ENCODE measurements at places on chromosomes 1 and 21.
A peak's percentile ranks its signal among the peaks of the same experiment; 100 is the strongest.

GRCh38 chr1:9728451-9729295 lies 77.1 kb downstream of the PIK3CD start:
- no peak for DNase-seq

GRCh38 chr1:90045853-90046563 lies 51.1 kb downstream of the ZNF326 start:
- peak; percentile 21 for DNase-seq

DNA sequence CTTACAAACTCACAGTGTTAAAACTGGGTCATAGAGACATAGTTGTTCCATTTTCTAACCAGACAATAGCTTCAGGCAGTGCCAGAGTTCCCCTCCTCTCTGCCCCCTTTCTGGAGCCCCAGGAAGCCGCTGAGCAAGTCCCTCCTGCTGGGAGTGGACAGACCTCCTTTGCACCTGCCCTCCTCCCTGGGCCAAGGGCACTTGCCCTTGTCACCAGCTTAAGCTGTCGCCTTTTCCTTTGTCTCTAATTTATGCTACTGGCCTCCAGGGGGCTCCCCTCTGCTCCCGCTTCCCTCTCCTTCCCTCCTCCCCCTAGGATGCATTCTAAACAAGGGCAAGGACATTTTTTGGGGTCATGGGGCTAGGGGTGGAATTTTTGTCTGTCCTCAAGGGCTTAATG lies 182.4 kb downstream of the MIS18A start:
- DNase-seq: peak; percentile 18

DNA sequence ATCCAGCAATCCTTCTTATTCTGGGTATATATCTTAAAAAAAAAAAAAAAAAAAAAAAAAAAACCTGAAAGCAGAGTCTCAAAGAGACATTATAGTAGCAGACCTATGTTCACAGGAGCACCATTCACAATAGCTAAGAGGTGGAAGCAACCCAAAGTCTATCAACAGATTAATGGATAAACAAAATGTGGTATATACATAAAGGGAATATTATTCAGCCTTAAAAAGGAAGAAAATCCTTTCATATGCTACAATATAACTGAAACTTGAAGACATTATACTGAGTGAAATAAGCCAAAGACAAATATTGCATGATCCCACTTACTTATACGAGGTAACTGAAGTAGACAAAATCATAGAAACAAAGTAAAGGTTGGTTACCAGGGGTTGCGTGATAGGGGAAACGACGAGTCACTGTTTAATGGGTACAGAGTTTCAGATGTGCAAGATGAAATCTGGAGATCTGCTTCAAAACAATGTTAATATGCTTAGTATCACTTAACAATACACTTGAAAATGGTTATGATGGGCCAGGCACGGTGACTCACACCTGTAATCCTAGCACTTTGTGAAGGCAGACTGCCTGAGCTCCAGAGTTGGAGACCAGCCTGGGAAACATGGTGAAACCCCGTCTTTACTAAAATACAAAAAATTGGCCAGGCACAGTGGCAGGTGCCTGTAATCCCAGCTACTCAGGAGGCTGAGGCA lies 29.5 kb downstream of the PIK3R3 start:
- DNase-seq: no peak

GRCh38 chr1:223229756-223230155 lies 86.7 kb upstream of the TLR5 start:
- no peak for DNase-seq

DNA sequence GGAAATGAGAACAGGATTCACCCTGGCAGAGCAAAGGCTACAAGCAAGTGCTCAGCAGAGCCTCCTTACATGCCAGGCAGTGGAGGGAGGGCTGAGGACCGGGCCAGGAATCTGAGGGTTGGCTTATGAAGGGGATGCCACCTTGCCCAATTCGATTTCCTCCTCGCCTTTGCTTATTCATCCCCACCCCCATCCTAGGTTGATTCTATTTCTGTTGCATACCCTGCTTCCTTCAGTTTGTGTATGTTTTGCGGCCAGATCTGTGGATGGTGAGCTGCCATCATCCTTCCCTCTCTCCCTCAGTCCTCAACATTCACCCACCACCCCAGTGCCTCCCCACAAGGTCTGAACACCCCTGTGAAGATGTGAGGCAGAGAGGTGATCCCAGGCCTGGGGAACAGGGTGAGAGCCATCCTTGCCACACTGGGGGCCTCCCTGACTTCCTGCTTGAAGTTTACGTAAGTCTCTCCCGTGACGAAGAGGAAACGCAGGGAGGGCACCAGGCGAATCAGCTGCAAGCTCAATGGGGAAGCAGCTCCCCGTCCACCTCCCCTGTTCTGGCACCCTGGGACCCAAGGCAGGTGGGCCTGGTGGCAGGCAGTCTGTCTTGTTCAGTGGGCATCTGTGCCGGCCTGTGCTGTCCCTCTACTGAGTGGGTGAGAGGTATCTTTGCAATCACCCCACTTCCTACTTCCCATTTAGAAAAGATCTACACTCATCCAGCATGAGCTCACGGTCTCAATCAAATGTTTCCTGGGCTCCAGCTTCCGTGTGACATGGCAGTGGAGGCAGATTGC lies 50.6 kb upstream of the CNTN2 start:
- no peak for DNase-seq

DNA sequence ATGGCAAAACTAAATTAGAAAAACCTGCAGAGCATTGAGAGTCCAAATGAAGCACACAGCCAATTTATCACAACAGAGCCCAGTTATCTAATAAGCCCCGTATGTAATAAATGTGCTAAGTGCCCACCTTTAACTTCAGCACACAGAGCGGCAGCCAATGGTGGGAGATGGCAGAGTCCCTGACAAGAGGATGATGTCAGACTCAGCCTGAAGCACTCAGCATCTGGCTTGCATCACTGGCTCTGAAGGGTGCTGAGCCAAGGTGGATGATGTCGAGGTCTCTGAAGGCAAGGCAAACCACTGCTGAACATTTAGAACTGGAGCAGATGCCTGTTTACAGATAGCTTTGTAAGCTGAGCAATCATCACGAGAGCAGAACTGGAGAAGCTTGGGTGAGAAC lies 118.3 kb downstream of the NUF2 start:
- DNase-seq: no peak

DNA sequence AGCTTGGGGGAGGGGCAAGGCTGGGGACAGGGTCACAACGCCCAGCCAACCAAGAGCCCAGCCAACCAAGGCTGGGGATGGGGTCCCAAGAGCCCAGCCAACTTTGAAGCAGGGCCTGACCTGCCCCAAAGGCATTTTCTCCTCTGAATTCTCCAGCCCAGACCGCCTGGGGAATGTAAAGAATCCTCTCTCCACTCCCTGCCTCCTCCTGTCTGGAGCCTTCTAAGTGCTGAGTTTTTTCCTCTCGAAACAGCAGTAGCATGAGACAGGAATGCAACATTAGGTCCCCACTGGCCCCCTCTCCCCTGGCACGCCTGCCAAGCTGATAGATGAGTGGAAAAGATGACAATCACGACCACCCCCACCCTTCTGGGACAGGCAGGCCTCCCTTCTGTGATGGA lies 17.0 kb downstream of the C1orf198 start:
- peak; percentile 44 for DNase-seq

DNA sequence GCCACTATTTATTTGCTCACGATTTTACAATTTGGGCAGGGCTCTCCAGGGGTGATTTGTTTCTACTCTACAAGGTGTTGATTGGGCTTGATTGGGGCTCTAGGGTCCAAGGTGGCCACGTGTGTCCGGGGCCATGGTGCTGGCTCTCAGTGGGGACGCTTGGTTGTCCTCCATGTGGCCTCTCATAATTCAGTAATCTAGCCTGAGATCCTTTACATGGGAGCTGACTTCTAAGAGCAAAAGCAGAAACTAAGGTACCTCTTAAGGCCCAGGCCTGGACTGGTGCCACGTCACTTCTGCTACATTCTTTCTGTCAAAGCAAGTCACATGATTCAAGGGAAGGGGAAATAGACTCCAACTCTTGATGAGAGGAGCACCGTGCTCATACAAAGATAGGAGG lies 8.1 kb upstream of the PSRC1 start:
- no peak for DNase-seq

GRCh38 chr1:209769171-209769904 lies 13.5 kb downstream of the TRAF3IP3 start:
- peak; percentile 73 for DNase-seq

DNA sequence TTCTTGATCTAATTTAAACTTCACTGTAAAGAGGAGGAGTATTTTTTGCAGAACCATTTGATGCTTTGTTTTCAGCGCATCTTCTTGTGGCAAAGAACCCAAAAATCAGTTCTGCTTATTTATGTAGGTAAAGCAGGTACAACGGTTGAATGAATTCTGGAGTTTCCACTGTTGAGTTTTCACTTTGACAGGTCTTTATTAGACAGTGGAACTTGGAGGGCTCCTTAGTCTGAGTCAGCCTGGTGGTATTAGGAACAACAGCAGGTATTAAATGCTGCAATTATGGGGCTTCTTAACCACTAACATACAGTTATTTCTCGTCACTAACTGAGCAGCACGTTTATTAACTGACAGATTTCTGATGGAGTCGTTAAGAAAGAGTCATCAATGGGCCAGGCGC lies 1.2 kb downstream of the LRIG2 start:
- no peak for DNase-seq

- DNase-seq: no peak
These were observed 37.6 kb downstream of the C21orf91 start for GRCh38 chr21:17781524-17781923.

DNA sequence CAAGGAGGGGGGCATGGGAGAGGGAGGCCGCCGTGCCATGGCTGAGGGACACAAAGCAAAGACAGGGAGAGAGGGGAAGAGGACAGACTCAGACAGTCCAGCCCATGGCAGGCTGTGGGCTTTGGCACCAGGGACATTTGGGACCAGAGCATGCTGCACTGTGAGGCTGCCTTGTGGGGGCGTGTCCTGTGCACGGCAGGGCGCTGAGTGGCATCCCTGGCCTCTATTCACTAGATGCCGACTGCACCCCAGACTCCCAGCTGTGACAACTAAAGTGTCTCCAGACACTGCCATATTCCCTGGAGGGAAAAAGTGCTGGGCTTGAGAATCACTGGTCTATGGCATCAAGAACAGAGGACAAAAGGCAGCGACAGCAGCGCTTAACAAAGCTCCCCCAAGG lies 18.6 kb upstream of the PRDM15 start:
- no peak for DNase-seq

- DNase-seq: no peak
These were observed 37.0 kb downstream of the ZBTB8B start for GRCh38 chr1:32501865-32502264.

GRCh38 chr1:72516264-72516663 lies 233.9 kb upstream of the NEGR1 start:
- DNase-seq: no peak

- no peak for DNase-seq
These were observed 31.8 kb upstream of the PSMG1 start for GRCh38 chr21:39215078-39215477.

- no peak for DNase-seq
These were observed 74.7 kb upstream of the AKT3 start for GRCh38 chr1:243924588-243925349.

GRCh38 chr1:98452162-98452561 lies 209.4 kb upstream of the SNX7 start:
- no peak for DNase-seq

- DNase-seq: no peak
These were observed 72.4 kb upstream of the TIAM1 start for GRCh38 chr21:31416465-31416864.

DNA sequence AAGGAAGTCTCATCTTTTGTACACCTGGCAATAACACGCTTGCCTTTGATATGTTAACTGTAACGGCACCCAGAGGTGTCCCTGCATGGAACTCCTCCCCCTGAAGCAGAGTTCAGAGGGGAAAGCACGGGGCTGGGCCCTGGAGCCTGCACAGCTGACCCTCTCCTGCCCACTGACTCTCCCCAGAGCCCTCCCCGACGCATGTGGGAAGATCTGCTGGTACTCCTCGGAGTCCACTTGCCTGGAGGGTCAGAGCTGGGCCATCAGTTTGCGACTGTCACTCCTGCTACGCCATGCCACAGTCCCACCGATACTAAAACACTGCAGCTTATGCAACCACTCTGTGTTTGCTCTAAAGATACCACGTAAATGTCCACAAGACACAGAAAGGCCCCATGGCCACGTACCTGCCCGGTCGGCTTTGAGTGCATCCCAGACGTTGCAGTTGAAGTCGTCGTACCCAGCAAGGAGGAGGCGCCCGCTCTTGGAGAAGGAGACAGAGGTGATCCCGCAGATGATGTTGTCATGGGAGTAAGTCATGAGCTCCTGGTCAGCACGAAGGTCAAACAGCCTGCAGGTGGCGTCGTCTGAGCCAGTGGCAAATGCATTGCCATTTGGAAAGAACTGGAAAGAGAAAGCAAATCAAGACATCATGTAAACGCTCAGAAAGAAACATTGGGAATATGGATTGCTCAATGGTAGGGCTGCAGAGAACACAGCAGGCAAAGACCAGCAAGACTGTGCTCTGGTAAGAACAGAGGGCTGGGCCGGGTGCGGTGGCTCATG lies 10.6 kb upstream of the NADK start:
- peak; percentile 43 for DNase-seq

DNA sequence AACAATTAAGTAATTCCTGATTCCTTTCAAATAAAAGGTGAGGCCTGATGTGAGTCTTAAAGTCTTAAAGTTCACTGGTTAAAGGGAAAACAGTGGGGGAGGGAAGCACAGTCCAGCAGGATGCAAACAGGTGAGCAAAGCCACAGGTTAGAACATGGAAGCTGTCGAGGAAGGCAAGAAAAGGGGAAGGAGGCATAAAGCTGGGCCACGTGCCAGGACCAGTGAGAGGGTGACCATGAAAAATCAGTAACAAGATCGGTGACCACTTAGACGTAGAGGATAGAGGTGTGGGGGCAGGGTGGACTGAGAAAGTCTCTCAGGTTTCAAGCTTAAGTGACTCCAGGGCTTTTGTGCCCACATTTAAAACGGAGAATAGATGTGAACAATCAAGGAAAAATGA lies 231.3 kb downstream of the SETD4 start:
- no peak for DNase-seq

DNA sequence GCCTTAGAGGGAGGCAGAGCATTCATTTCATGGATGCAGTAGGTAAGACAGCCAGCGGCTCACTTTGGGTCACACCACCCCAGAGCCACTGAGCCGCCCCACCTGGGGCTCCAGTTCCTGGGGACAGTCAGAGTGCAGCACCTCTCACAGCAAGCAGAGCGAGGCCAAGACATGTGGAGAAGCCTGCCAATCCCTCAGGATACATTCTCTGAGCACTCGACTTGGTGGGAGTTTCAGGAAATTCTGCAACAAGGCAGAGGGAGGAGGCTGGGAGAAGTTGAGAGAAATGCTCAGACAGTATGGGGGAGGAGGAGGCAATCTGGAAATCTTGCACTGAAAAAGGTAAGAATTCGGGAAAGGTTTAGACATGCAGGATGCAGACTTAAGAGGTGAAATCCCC lies 60.8 kb upstream of the WLS start:
- no peak for DNase-seq

GRCh38 chr1:11284784-11285183 lies 11.8 kb downstream of the UBIAD1 start:
- no peak for DNase-seq

DNA sequence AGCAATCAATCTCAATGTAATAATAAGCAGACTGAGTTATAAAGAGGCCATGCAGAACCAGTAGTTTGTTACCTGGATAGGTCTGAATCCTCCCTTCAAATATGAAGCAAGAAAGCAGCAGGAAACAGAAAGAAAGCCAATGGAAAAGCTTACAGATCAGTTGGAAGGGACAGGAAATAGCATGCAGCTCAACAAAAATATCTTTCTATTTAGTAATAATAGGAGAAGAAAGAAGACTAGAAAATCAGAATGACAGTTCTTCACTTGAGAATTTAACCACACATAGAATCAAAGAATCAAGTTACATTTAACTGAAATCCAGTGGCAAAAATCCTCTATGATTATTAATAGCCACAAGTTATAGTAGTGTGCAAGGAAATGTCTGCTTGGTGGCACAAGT lies 194.4 kb downstream of the EIF4G3 start:
- peak; percentile 8 for DNase-seq
